Activated CD4-positive, alpha-beta T cell treated with anti-CD3 and anti-CD28 coated beads, Interleukin-2, amount 50 U/mL, for 24 hours (primary cell): ENCODE measurements at places on chromosomes 2 and 18.

- DNase-seq: no peak
Observed at GRCh38 chr2:40914666-40915065, 462.8 kb upstream of the SLC8A1 start.

- DNase-seq: no peak
Observed at GRCh38 chr2:121197369-121198091, 87.5 kb downstream of the TFCP2L1 start.

GRCh38 chr2:55168221-55169154 is 63.6 kb downstream of the CLHC1 start:
- no peak for DNase-seq

- no peak for DNase-seq
Observed at GRCh38 chr2:102139851-102140250, 2.7 kb upstream of the IL1R1 start.

- no peak for DNase-seq
Observed at GRCh38 chr2:134705861-134706586, 12.8 kb downstream of the TMEM163 start.

- DNase-seq: peak; percentile 71
Observed at GRCh38 chr2:144183727-144184126, 336.2 kb downstream of the ZEB2 start.

DNA sequence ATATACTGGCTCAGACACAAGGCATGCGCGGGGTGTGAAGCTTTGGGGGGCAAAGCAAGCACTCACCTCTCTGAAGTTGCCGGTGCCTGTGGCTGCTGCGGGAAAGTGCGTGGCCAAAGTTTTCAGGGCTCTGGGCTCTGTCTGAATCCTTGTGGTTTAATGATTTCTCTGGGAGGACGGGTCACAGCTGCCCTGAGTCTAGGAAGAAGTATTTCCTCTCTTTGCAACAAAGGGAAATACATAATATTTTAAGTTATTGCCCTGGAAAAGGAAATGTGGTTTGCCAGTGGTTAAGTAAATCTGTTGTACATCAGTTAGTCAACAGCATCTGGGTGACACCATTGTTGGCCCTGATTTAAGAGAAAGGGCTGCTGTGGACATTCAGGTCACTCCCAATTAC is 56.7 kb upstream of the ZDBF2 start:
- no peak for DNase-seq

GRCh38 chr2:221137385-221137784 is 434.7 kb downstream of the EPHA4 start:
- no peak for DNase-seq

DNA sequence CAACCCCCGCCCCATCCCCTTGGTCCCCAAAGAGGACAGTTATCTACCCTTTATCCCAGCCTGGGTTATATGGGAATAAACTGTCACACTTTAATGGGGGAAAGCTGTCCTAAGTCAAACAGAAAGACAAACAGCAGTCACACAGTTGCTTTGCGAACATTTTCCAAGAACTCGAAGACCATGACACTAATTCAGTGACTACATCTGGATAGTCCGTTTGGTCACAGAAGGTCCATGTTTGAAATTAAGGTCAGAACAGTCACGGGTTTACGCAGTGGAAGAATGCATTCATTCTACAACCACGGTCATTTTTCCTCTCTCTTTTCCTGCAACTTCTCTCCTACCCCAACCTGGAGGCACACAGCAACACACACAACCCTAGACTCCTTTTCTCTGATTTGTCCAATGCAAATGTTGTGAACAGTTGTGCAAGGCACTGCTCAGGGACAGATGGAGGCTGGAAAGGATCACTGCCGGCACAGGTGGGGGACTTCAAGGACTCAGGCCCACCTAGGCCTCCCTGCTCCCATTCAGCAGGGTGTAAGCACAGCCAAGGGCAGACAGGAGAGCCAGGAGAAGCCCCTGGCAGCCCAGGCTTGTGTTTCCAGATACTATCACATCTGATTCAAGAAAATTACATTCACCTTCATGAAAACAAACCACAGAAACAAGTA is 39.9 kb downstream of the ZNF516 start:
- no peak for DNase-seq

DNA sequence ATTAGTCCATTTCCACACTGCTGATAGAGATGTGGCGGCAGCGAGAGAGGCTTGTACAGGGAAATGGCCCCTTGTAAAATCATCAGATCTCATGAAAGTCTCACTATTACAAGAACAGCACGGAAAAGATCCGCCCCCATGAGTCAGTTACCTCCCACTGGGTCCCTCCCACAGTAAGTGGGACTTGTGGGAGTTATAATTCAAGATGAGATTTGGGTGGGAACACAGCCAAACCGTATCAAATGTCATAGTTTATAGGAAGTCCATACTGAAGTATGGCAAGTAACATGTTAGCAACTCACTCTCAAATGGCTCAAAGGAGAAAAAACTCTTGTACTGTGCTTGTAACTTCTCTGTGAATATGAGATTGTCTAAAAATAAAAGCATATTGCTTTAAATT is 56.1 kb downstream of the FARP2 start:
- DNase-seq: no peak

DNA sequence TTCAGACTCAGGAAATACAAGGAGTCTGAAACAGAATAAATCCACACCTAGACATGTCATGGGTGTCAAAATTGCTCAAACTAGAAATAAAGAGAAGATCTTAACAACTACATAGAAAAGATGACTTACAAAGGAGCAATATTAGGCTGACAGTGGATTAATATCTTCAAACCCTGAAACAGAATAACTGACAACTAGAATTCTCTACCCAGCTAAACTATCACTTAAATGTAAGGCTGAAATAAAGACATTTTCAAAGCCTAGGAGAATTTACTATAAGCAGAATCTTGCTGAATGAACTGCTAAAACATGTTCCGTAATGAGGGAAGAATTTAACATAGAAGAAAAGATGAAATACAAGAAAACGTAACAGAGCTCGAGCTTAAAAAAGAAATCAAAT is 168.1 kb downstream of the EHBP1 start:
- no peak for DNase-seq

GRCh38 chr2:199668645-199669044 is 182.3 kb downstream of the FTCDNL1 start:
- no peak for DNase-seq

GRCh38 chr18:3773303-3773702 is 323.3 kb downstream of the TGIF1 start:
- DNase-seq: no peak

DNA sequence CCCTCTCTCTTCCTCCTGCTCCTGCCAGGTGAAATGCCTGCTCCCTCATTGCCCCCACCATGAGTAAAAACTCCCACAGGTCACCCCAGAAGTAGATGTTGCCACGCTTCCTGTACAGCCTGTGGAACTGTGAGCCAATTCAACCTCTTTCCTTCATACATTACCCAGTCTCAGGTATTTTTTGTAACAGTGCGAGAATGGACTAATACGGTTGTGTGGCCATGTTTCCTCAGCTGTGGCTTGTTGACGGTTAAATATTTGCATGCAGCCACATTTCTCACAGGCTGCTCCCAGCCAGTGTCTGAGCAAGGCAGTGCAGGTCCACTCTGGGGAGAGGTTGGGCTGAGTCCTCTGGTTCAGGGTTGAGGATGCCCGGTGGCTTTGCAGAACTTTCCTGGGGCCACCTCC is 27.8 kb upstream of the COPS8 start:
- no peak for DNase-seq

- DNase-seq: peak; percentile 26
Observed at GRCh38 chr2:101387151-101387834, at the start of gene CREG2. Gene CREG2 (minus strand): TSS chr2:101387503. CDS start chr2:101387457, 46 bp downstream.

GRCh38 chr2:176414641-176415040 is 145.4 kb downstream of the MTX2 start:
- no peak for DNase-seq

DNA sequence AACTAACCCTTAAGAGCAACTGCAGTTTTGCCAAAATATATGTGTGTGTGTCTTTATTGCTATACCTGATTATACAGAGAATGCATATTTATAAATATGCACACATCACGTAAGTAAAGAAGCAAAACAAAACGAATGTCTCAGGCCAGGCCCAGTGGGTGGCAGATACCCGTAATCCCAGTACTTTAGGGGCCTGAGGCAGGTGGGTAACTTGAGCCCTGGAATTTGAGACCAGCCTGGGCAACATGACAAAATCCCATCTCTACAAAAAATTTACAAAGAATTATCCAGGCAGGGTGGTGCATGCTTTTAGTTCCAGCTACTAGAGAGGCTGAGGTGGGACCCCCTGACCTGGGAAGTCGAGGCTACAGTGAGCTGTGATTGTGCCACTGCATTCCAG is 745.3 kb downstream of the SATB2 start:
- no peak for DNase-seq
